Stimulated activated CD8-positive, alpha-beta memory T cell treated with anti-CD3 and anti-CD28 coated beads, Interleukin-4, amount 100 ng/mL, for 1 hour (primary cell): ENCODE measurements at places on chromosomes 5 and 9.

DNA sequence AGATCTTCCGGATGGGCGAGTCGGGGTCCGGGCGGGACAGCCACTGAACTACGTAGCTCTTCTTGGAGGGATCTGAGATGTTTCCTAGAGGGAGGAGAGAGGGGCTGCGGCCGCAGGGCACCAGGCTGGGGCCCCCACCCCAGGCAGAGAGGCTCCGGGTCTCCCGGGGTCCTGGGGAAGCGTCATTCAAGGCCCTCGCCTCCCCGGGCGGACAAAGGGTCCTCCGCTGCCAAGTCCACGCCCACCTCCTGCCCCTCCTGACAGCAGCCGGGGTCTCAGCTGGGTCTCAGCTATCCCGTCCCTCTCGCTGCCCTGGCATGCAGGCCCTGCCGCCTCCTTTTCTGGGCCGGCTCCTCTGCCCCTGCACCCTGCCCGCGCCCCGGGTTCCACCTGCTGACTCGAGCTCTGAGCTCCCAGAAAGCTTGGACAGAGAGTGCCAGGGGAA is 61.5 kb downstream of the ZNF354C start:
- no peak for DNase-seq

GRCh38 chr5:1785984-1786383 is 13.7 kb downstream of the MRPL36 start:
- no peak for DNase-seq

GRCh38 chr5:76175821-76176403 is 92.7 kb downstream of the SV2C start:
- DNase-seq: no peak

- no peak for DNase-seq
These were observed 122.3 kb downstream of the GNAQ start for GRCh38 chr9:77909306-77909705.
